Stimulated activated CD8-positive, alpha-beta memory T cell treated with anti-CD3 and anti-CD28 coated beads, Interleukin-15, amount 100 ng/mL, for 24 hours (primary cell): ENCODE measurements at places on chromosomes 7 and 10.

GRCh38 chr10:112213098-112213823 lies 29.7 kb upstream of the GPAM start:
- no peak for DNase-seq

GRCh38 chr7:96973986-96974385 lies 31.4 kb upstream of the DLX6 start:
- no peak for DNase-seq

GRCh38 chr10:77281719-77282118 lies 355.9 kb downstream of the KCNMA1 start:
- no peak for DNase-seq

DNA sequence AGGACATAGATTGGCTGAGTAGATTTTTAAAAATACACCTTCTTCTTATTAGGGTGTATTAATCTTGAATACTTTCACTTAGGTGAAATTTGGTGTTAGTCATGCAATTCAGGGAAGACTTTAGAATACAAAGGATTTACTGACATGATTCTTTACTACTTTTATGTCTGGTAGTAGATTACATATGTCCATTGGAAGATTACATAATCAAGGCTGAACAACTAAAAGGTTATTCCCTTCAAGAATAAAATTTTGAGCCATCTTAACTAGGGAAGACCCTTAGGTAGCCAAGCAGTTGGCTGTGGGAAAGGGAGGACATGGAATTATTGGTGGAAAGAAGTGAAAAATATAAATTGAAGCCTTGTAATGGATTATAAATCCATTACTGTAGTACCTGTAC lies 165.0 kb downstream of the ITGB1 start:
- no peak for DNase-seq

GRCh38 chr7:151396328-151396970 lies 13.4 kb downstream of the WDR86 start:
- DNase-seq: no peak

GRCh38 chr7:73974948-73975926 lies 52.7 kb upstream of the ELN start:
- DNase-seq: no peak

GRCh38 chr10:60569681-60570080 lies 180.0 kb upstream of the ANK3 start:
- DNase-seq: no peak
